Stimulated activated CD4-positive, alpha-beta T cell treated with anti-CD3 and anti-CD28 coated beads, Interleukin-2, amount 100 ng/mL, for 24 hours (primary cell): ENCODE measurements at places on chromosomes 2 and 18.

DNA sequence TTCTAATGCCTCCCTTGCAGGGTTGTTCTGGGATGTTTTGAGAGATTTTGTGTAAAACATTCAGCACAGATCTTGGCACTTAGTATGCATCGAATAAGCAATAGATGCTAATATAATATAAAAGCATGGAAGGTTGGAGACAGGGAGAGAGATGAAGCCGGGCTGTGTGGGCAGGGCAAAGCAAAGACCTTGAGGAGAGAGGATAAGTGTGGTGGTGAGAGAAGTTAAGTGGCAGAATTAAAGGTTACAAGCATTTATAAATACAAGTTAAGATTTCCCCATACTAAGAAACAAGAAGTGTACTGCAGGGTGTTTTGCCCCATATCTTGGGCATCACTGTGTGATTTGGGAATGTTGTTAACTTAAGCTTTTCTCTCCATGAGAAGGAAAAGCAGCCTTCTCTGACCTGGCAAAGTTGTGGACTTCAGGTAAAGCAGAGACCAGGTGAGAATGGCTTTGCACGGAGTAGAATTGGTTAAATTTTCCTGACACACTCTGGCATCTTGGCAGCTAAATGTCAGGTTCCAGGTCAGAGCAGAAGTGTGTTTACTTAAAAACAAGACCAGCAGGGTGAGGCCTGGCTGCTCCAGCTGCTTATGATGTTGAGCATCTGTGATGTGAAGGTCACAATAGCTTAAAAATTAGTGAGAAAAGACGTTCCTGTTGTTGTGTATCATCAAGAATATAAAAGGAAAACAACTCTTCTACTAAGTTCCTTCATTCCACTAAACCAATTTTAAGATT, 288.5 kb upstream of the HNMT start:
- DNase-seq: no peak

DNA sequence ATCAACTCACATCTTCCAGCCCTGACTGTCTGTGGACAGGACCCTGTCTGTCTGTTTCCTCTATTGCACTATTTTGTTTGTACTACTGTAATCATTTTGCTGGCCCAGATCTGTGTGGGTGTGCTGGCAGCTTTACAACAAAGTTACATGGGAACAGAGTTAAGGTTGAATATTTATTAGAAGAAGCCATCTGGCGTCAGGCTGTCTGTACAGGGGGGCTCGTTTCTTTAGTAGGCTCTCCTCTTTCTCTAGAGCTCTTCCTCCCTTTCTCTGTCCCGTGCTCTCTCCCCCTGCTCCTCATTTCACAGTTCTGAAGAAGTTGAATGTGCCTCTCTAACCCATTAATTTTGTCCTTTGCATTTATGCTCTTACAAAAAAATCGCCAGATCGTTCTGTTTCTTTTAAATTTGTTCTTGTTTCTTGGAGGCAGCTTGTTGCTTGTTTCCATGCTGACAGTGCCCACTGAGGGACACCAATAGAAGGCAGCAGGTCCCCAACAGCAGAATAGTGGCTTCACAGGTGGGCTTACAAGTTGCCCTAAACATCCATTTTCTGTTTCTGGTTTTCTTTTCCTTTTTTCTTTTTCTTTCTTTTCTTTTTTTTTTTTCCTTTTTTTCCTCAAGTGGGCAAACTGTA, 315.2 kb upstream of the ZEB2 start:
- DNase-seq: no peak

DNA sequence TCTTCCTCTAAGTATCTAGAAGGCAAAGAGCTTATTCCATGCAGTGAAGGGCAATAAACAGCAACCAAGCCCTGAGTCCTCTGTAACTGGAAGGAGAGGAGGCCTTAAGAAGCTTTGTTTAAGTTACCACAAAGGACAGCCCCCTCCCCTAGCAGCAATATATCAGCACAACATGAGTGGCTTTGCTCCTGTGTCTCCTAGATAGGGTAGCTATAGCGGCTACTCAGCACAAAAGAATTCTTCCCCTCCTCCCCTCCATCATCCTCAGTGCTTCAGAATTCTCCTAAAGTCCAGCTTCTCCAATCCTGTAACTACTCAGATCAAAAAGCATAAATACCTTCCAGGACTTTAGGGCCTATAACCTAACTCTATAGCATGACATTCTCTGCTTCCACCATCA, 16.5 kb downstream of the SUMO1 start:
- DNase-seq: no peak

DNA sequence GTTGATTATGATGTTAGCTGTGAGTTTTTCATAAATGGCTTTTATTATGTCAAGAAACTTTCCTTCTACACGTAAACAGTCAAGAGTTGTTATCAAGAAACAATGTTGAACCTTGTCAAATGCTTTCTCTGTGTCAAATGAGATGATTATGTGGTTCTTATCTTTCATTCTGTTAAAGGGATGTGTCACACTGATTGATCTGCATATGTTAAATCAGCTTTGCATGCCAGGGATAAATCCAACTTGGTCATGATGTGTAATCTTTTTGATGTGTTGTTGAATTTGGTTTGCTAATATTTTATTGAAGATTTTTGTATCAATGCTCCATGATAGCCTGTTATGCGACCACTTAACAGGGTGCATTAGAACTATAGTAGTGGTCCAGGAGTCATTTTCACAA, 107.3 kb downstream of the C1QL2 start:
- no peak for DNase-seq
